Keratinocyte (primary cell): ENCODE measurements at places on chromosomes 4 and X. TPM values are rescaled to one million over a fixed set of nuclear protein-coding genes. Genes with fewer than 3 reads are reported as not detected.

- no peak for DNase-seq
- H3K4me1 ChIP-seq: no peaks in the 10 kb centered on the region
- no peaks in the 10 kb centered on the region for H3K27me3 ChIP-seq
Measured at GRCh38 chr4:92091335-92091734, 212.4 kb upstream of the GRID2 start.

DNA sequence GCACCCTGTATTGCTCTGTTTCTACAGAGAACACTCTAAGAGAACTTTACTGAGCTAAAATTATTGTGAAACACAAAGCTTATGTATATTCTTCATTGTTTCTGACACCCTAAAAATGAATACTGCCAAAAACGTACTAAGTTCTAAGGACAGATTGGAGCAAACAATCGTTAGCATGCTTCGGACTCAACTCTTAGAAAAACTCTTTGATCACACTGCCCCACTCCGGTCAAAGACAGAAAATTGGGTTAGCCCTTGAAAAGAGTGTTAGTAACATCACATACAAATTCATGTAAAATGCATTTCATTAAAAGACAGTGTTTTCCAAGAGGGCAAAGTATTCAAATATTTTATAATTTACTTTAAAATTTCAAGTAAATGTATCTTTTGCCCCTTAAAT lies 177.4 kb downstream of the DCHS2 start:
- no peaks in the 10 kb centered on the region for H3K36me3 ChIP-seq
- no peak overlapping the region for H3K4me3 ChIP-seq
- DNase-seq: no peak
- no peaks in the 10 kb centered on the region for H3K4me1 ChIP-seq
- H3K27ac ChIP-seq: no peak overlapping the region

DNA sequence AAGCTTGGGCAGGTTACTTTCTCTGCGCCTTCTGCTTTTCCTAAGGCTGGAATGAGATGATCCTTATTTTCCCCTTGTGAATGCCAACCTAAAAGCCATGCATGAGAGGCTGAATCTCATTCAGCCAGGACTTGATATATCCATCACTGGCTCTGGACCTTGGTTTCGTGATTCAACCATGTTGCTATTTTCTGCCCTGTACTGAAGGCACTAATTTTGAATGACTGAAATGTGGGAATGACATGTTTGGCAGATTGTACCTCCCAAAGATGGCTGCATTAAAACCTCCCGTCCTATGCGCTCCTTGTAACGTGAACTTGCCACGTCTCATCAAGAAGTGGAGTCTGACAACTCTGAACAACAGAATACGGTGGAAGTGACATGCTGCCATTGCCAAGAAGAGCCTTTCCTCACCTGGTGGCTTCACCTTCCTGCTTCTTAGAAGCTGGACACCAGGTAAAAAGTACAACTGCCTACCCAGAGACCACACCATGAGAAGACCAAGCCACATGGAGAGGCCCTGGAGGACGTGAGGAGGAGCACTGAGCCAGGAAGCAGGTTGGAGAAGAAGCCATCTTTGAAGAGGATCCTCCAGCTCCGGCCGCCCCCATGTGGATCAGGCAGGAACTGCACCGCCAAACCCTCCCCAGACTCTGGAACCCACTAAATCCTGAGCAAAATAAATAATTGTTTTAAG lies 174.5 kb downstream of the NSUN7 start:
- DNase-seq: no peak
- no peak overlapping the region for H3K27ac ChIP-seq
- H3K27me3 ChIP-seq: no peaks in the 10 kb centered on the region
- peaks cover 5% of the 10 kb centered on the region for H3K36me3 ChIP-seq
- peaks cover 5% of the 10 kb centered on the region for H3K4me1 ChIP-seq
- no peak overlapping the region for H3K4me3 ChIP-seq

DNA sequence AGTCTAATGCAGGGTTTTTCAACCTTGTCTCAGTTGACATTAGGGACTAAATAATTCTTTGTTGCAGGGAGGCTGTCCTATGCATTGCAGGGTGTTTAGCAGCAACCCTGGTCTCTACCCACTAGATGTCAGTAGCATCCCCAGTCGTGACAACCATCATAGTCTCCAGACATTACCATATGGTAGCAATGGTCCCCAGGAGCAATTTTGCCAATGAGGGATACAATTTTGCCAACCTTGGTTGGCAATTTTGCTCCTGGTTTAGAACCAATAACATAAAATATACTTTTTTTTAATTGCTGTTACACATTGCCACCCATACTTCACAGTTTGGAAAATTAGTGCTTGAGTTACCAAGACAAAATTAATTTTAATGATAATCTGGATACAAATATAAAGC lies 6.0 kb downstream of the EREG start:
- DNase-seq: no peak
- peaks cover 12% of the 10 kb centered on the region for H3K36me3 ChIP-seq
- H3K27me3 ChIP-seq: no peaks in the 10 kb centered on the region

DNA sequence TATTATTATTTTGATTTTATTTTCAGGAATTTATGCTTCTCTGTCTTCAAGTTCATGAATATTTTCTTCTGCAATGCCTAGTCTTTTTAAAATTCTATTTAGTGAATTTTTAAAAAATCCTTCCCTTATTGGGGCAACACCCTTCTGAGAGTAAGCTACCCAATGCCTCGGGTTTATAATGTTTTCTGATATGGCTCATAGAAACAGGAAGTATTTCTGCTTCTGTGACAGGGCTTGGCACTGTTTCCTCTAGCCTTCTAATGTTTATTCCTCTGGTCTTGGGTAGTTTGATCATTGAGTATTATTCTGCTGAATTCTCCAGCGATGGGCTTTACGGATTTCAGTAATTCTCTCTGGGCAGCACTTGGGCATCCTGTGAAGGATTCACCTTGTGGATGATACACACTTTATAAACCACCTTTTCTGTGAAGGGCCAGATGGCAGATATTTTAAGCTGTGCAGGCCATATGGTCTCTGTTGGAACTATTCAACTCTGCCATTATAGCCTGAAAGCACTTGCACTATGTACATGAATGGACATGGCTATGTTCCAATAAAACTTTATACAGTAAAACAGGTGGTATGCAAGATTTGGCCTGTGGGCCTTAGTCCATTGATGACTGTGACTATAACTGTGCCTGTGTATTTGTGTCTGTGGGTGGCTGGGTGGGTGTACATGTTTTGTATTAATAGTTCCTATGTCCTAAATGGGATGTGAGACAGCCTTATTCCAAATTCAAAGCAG lies 95.9 kb upstream of the FAT1 start:
- no peak for DNase-seq
- H3K27me3 ChIP-seq: no peaks in the 10 kb centered on the region
- H3K4me1 ChIP-seq: peaks cover 7% of the 10 kb centered on the region
- H3K4me3 ChIP-seq: no peak overlapping the region

GRCh38 chrX:74107666-74108065 lies 196.3 kb upstream of the ZCCHC13 start:
- no peak for DNase-seq
- H3K4me1 ChIP-seq: peaks cover 11% of the 10 kb centered on the region
- H3K27me3 ChIP-seq: peaks cover 3% of the 10 kb centered on the region
- H3K27ac ChIP-seq: no peak overlapping the region
- H3K4me3 ChIP-seq: no peak overlapping the region

DNA sequence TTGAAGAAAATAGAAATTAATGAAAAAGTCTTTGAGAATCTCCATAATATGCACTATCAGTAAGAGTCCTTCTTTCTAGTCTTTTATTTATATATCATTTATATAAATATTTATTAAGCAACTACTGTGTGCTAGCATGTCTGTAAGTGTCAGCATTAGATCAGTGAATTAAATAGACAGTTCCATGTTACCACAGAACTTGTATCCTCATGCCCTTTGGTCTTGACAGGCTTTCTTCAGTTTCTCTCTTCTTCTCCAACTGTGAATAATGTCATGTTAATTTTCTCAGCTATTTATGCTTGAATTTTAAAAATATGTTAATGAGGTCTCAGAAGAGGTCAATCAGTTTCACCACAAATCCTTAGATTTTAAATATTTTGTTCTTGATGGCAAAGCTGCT lies 389.6 kb upstream of the TRAM1L1 start:
- no peak overlapping the region for H3K4me3 ChIP-seq
- H3K27ac ChIP-seq: no peak overlapping the region
- H3K27me3 ChIP-seq: no peaks in the 10 kb centered on the region
- H3K4me1 ChIP-seq: peaks cover 3% of the 10 kb centered on the region
- DNase-seq: no peak

DNA sequence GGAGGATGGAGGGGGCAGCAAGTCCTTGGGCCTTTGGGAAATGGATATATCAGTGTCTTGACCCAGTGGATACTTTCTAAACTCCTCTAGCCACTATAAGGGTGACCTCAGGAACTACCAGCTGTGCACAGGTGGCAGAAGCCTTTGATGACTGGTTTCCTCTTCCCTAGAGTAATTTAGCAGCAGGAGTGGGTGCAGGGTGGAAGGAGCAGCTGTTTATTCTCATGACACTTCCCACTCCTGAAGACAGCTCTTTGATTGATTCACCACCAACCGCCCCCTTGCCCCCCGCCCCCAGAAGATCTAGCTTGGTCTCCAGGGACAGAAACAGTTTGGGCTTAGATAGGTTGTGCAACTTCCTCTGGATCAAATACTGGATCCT lies 63.0 kb downstream of the GPC3 start:
- no peaks in the 10 kb centered on the region for H3K4me1 ChIP-seq
- H3K27ac ChIP-seq: no peak overlapping the region
- no peak for DNase-seq
- no peaks in the 10 kb centered on the region for H3K36me3 ChIP-seq

DNA sequence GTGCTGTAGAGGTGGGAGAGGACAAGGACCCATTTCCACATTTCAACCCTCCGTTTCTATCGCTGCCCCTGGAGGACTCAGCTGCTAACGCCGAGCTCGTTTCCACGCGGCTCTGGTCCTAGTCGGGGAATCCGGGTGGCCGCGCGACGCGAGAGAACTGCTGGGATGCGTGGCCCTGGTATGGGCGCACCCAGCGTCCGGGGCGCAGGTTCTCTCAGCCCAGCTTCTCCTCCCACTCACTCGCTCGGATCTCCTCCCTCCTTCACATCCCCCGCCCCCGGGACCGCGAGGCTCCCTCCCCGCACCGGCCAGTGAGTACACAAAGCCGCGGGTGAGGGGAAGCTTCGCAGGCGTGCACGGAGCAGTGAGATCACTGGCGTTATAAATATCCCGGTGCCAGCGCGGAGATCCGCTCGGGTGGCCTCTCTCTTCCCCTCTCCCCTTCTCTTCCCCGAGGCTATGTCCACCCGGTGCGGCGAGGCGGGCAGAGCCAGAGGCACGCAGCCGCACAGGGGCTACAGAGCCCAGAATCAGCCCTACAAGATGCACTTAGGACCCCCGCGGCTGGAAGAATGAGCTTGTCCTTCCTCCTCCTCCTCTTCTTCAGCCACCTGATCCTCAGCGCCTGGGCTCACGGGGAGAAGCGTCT lies at the start of gene FGF5:
Gene FGF5 (plus strand): TSS at position 412 of the 649 bp plus-strand sequence. CDS start 161 bp downstream, at position 573.
- peak within 1 kb of the TSS; percentile 83 for H3K4me3 ChIP-seq
- no peak for DNase-seq
- peak within 1 kb of the TSS; percentile 44 for H3K27ac ChIP-seq
- no peaks in the 10 kb centered on the region for H3K36me3 ChIP-seq
- H3K4me1 ChIP-seq: peaks cover 13% of the 10 kb centered on the region

- no peaks in the 10 kb centered on the region for H3K27me3 ChIP-seq
- H3K4me1 ChIP-seq: no peaks in the 10 kb centered on the region
- no peak overlapping the region for H3K27ac ChIP-seq
- H3K36me3 ChIP-seq: no peaks in the 10 kb centered on the region
Measured at GRCh38 chrX:67749536-67749935, 205.7 kb downstream of the AR start.

DNA sequence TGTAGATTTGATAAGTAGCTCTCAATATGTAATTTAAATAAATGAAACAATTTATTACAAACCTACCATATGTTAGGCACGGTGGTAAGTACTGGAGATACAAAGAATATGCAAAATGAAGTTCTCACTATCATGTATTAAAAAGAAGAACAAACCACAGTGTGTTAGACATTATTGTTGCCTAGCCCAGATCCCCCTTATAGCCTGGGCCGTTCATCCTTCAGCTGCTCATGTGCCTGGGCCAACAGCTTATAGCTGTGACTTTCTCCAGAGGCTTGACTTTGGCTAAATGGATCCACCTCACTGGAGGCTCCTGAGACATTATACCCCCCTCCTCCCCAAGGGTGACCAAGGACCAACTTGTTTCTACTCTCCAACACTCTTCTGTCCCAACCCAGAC lies 29.8 kb upstream of the CCNG2 start:
- no peaks in the 10 kb centered on the region for H3K27me3 ChIP-seq
- no peaks in the 10 kb centered on the region for H3K36me3 ChIP-seq
- DNase-seq: no peak
- H3K4me3 ChIP-seq: no peak overlapping the region

- no peak for DNase-seq
- no peaks in the 10 kb centered on the region for H3K36me3 ChIP-seq
- peak overlapping the region; percentile 85 for H3K27ac ChIP-seq
- H3K4me1 ChIP-seq: peaks cover 48% of the 10 kb centered on the region
- no peaks in the 10 kb centered on the region for H3K27me3 ChIP-seq
Measured at GRCh38 chr4:147833254-147833653, 101.4 kb downstream of the ARHGAP10 start.

GRCh38 chrX:74922922-74923543 lies 2.2 kb downstream of the NEXMIF start:
- H3K4me1 ChIP-seq: no peaks in the 10 kb centered on the region
- H3K36me3 ChIP-seq: no peaks in the 10 kb centered on the region
- no peak for DNase-seq
- no peak overlapping the region for H3K27ac ChIP-seq
- H3K4me3 ChIP-seq: no peak overlapping the region
- H3K27me3 ChIP-seq: peaks cover 25% of the 10 kb centered on the region

DNA sequence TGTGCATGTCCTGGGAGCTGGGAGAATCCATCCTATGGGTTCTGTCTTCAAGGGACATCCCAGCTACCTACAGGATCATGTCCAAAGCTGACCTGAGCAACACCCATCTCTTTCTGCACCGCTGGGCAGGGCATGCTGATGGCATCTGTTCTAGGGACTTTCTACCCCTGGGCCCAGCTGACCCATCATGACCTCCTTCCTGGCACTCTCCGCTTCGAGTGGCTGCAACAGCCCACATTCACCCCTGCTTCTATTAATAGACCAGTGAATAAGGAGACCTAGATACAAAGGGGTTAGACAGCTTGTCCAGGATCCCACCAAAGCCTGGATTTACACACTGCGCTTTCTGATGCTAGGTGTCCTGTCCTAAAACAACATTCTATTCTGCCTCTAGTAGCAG lies 44.6 kb upstream of the GPR173 start:
- H3K36me3 ChIP-seq: no peaks in the 10 kb centered on the region
- DNase-seq: no peak
- H3K4me1 ChIP-seq: no peaks in the 10 kb centered on the region

GRCh38 chr4:140095694-140096482 lies 58.1 kb downstream of the MAML3 start:
- H3K27ac ChIP-seq: no peak overlapping the region
- H3K36me3 ChIP-seq: no peaks in the 10 kb centered on the region
- H3K27me3 ChIP-seq: no peaks in the 10 kb centered on the region
- H3K4me3 ChIP-seq: no peak overlapping the region

GRCh38 chr4:47926667-47927258 lies 12.4 kb upstream of the NFXL1 start:
- H3K27me3 ChIP-seq: no peaks in the 10 kb centered on the region
- no peak overlapping the region for H3K27ac ChIP-seq
- no peak for DNase-seq
- H3K36me3 ChIP-seq: no peaks in the 10 kb centered on the region
- H3K4me1 ChIP-seq: peaks cover 11% of the 10 kb centered on the region
- H3K4me3 ChIP-seq: no peak overlapping the region

The STPG2 gene
- 0.07 TPM in 1 of 3 replicates, not detected in the others for polyA plus RNA-seq

The GABRQ gene
- polyA plus RNA-seq: 0.02 to 0.12 TPM (median 0.08 TPM) in 3 replicates

The FUNDC1 gene
- 20.9 to 30.9 TPM (median 21.6 TPM) in 3 replicates for polyA plus RNA-seq

The USP26 gene
- polyA plus RNA-seq: not detected in 3 replicates

The FOXR2 gene
- not detected in 3 replicates for polyA plus RNA-seq

The TSPAN7 gene
- 1.6 to 2.3 TPM (median 1.7 TPM) in 3 replicates for polyA plus RNA-seq

The FAM47A gene
- polyA plus RNA-seq: not detected in 3 replicates
